Neural crest cell (in vitro differentiated cells): ENCODE measurements at places on chromosomes 5 and 9. TPM values are rescaled to one million over a fixed set of nuclear protein-coding genes. Genes with fewer than 3 reads are reported as not detected.

The ADAMTS19 gene
- 3.0 and 3.1 TPM in 2 replicates for total RNA-seq

The OR1J2 gene
- total RNA-seq = not detected in 2 replicates

The GPX3 gene
- total RNA-seq = 4.6 and 4.8 TPM in 2 replicates

The SHISAL2B gene
- 0.55 and 0.93 TPM in 2 replicates for total RNA-seq

The GMCL2 gene
- not detected in 2 replicates for total RNA-seq

DNA sequence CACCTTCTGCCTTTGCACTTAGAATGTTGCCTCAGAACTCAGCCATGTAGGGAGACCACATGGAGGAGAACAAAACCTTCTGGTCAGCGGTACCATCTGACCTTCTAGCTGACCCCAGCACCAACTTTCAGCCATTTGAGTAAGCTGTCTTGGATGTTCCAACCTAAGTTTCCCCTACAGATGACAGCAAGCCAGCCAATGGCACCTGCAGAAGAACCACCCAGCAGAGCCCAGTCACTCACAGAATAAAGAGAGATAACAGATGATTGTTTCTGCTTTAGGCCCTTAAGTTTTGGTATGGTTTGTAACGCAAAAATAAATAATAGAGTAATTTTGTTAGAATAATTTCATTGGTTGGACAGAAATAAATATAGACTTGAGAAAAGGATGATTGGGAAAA is 10.4 kb downstream of the DNAH5 start:
- no peak for DNase-seq

GRCh38 chr5:9784231-9784630 is 154.1 kb upstream of the TAS2R1 start:
- DNase-seq = no peak

DNA sequence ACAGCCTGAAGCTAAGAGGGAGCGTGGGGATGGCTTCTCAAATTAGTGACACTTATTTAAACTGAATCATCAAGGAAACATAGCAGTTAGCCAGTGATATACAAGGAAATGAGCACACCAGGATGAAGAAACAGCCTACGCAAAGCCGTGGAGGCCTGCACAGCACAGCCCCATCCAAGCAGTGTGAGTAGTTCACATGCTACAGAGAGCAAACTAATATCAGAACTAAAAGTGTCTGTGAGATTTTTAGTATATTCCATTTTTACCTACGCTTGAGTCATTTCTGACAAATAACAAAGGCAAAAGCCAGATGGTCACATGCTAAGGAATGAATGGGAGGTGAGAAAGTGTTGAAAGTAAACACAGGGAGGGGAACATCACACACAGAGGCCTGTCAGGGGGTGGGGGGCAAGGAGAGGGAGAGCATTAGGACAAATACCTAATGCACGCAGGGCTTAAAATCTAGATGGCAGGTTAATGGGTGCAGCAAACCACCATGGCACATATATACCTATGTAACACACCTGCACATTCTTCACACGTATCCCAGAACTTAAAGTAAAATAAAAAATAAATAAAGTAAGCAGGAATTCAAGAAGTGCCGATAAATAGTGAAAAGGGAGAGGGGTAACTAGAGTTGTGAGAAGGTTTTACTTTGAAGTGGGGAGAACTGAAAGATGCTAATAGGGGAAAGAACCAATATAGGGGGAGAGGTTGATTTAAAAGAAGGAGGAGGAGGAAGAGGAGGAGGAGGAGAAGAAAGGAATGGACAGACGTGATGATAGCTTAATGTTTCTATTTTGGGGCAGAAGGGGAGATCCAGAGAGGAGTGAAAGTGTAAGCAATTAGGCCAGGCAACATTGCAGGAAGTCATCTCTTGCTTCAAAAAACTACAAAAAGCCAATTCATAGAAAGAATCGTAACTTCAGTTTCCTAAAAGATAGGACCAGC is 100.9 kb upstream of the PTGER4 start:
- DNase-seq = no peak

DNA sequence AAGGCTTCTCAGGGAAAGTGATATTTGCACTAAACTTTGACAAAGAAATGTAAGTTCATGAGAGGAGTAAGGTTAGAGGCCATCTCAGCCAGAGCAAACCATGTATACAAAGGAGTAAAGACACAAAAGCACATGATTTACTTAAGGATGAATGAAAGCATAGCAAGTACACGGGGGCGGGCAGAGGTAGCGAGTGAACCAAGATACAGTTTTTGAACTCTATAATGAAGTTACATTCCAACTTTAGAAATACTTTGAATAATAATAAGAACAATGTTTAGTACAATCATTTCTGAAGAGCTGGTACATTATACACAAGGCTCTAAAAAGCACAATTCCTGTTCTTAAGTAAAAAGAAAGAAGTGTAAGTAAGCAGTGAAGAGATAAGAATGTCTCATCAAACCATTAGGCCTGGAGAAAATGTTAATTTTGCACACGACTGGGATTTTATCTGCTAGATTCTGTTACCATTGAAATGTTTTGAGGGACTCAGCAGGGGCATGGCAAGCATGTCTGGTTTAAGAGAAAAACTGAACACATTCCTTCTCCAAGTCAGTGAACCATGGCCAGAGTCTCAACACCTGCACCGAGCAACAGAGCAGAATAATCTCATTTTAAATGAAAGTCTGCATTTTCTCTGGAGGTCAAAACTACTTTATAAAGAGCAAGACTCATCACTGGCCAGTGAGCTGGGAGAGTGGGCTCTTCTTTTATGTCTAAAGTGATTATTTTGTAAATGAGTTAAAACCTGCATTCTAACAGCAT is 147.6 kb upstream of the TRPM3 start:
- no peak for DNase-seq

- DNase-seq = no peak
Measured at GRCh38 chr5:120872297-120872696, 408.2 kb downstream of the PRR16 start.
